ENCODE measurements at places on chromosomes 16 and 17.

GRCh38 chr16:57620335-57621231, 7.8 kb upstream of the ADGRG1 start:
- no peaks in the 10 kb centered on the region for H3K36me3 ChIP-seq
- H3K4me1 ChIP-seq, result no peaks in the 10 kb centered on the region
- H3K27me3 ChIP-seq, result no peaks in the 10 kb centered on the region

GRCh38 chr16:23840310-23840709, 4.5 kb downstream of the PRKCB start:
- H3K36me3 ChIP-seq, result no peaks in the 10 kb centered on the region
- H3K4me1 ChIP-seq, result no peaks in the 10 kb centered on the region
- no peak for DNase-seq
- no peak overlapping the region for H3K27ac ChIP-seq
- H3K4me3 ChIP-seq, result no peak overlapping the region

DNA sequence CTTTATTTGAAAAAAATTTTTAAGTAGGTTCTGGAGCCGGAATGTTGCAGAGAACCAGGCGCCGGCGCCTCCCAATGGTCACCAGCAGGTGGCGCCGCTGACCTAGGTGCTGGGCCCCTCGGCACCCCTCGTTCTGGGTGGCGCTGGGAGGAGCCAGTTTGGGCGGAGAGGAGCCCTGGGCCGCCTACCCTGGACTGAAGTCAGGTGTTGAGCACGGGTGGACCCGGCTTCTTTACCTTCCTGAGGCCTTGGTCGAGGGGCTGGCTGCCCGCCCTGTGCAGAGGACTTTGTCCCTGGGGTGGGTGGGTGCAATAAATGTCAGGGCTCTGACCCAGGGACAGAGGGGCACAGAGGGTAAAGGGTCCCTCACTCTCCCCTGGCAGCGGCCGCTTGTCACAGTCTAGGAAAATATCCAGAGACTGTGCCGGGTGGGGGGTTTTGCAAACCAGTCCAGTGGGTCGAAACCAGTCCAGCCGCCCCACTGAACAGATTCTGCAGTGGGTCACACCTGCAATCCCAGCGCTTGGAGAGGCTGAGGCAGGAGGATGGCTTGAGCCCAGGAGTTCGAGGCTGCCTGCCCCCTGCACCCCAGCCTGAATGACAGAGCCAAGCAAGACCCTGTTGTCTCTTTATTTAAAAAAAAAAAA, 30.1 kb upstream of the TNFRSF13B start:
- H3K27me3 ChIP-seq, result no peaks in the 10 kb centered on the region
- peak; percentile 38 for DNase-seq
- peaks cover 34% of the 10 kb centered on the region for H3K4me1 ChIP-seq
- no peak overlapping the region for H3K27ac ChIP-seq
- H3K4me3 ChIP-seq, result peak overlapping the region; percentile 24
- no peaks in the 10 kb centered on the region for H3K36me3 ChIP-seq

DNA sequence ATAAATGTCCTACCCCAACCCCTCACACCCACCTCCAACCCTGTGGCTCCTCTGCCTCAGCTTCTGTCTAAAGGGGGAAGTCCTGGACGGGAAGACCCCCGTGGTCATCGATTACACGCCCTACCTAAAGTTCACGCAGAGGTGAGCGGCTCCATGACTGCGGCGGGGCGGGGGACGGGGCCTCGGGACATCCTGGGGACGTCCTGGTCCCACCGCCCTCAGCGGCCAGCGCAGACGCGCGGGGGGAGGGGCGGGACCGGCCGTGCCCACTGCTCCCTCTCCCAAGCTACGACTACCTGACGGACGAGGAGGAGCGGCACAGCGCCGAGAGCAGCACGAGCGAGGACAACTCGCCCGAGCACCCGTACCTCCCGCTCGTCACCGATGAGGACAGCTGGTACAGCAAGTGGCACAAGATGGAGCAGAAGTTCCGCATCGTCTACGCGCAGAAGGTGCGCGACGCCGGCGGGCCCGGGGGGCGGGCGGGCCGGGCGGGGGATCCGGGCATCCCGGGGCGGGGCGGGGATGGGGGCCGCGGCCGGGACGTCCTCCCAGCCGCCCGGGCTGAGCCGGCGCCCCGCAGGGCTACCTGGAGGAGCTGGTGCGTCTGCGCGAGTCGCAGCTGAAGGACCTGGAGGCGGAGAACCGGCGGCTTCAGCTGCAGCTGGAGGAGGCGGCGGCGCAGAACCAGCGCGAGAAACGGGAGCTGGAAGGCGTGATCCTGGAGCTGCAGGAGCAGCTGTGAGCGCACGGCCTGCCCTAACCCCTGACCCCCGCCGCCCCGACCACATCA, 6.7 kb downstream of the RUNDC3A start:
- peaks cover 19% of the 10 kb centered on the region for H3K27me3 ChIP-seq
- H3K36me3 ChIP-seq, result peaks cover 8% of the 10 kb centered on the region
- peak overlapping the region; percentile 59 for H3K4me3 ChIP-seq
- no peak overlapping the region for H3K27ac ChIP-seq
- no peak for DNase-seq

DNA sequence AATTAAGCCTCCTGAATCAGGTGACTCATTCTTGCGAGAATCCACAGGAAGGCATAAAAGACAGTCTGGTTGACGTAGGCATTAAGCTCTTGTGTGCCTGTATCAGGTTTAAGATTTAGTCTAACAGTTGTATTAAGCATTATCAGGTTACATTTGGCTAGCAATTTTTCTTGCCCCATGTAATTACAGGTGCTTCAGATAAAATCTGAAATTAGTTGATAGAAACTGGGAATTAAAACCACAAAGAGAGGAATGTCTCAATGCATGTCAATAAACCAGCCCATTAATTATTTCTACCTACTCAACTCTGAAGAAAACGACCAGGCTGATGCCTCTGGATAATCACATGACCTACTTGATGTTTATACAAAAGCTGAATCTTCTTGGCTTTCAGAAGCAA, 217.2 kb downstream of the CA10 start:
- H3K4me3 ChIP-seq, result no peak overlapping the region
- H3K4me1 ChIP-seq, result no peaks in the 10 kb centered on the region
- no peaks in the 10 kb centered on the region for H3K36me3 ChIP-seq

DNA sequence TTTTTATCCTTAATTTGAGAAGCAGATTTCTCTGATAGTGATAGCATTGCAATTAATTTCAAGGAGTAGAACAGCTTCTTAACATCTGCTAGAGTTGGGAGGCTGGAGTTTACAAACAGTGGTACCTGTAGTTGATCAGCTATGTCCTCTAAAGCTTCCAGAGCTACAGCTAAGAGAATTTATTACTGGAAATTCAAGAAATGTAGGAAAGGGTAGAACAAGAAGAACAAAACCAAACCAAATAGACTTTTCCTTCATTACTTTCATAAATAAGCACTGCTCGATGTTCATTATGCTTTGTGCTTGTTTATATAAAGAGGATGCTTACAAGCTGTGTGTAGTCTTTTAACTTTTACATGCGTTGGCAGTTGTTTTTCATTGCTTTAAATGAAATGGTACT, 333.6 kb upstream of the TBX2 start:
- peaks cover 9% of the 10 kb centered on the region for H3K4me1 ChIP-seq
- no peaks in the 10 kb centered on the region for H3K27me3 ChIP-seq
- no peak overlapping the region for H3K27ac ChIP-seq
- no peak overlapping the region for H3K4me3 ChIP-seq

DNA sequence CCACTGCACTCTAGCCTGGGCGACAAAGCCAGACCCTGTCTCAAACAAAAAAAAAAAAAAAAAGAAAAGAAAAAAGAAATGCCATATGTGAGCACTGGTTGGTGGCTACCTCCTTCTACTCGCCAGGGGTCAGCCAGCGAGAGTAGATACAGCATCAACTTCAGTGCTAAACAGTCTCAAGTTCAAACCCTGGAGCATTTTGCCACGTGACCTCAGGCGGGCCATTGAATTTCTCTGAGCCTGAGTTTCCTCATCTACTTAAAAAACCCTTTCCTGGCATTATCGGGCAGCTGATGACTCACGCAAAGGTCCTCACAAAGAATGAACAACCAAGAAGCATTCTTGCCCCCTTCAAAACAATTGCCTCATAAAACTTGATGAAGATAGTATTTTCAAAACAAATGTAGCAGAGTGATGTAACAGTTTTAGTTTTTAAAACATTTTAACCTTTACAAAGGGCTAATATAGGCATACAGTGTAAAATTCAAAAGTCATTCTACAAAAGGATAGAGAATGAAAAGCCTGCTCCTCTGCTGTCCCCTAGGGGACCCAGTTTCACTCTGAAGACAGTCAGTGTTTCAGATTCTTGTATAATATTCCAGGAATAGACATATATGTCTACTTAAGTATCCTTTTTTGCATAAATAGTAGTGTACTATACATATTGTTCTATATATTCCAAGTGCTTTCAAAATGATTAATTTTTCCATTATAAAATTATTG, 28.4 kb downstream of the DNAH2 start:
- H3K27me3 ChIP-seq, result no peaks in the 10 kb centered on the region
- no peaks in the 10 kb centered on the region for H3K36me3 ChIP-seq
- H3K4me1 ChIP-seq, result no peaks in the 10 kb centered on the region
- no peak overlapping the region for H3K27ac ChIP-seq
- DNase-seq, result no peak
- H3K4me3 ChIP-seq, result no peak overlapping the region

GRCh38 chr16:16972831-16973230, 497.9 kb downstream of the XYLT1 start:
- no peaks in the 10 kb centered on the region for H3K27me3 ChIP-seq
- H3K36me3 ChIP-seq, result no peaks in the 10 kb centered on the region
- no peak overlapping the region for H3K4me3 ChIP-seq
- no peak overlapping the region for H3K27ac ChIP-seq
- no peaks in the 10 kb centered on the region for H3K4me1 ChIP-seq

GRCh38 chr16:8949536-8950418, 13.9 kb downstream of the USP7 start:
- DNase-seq, result no peak
- no peaks in the 10 kb centered on the region for H3K36me3 ChIP-seq
- H3K4me3 ChIP-seq, result no peak overlapping the region
- no peaks in the 10 kb centered on the region for H3K27me3 ChIP-seq

DNA sequence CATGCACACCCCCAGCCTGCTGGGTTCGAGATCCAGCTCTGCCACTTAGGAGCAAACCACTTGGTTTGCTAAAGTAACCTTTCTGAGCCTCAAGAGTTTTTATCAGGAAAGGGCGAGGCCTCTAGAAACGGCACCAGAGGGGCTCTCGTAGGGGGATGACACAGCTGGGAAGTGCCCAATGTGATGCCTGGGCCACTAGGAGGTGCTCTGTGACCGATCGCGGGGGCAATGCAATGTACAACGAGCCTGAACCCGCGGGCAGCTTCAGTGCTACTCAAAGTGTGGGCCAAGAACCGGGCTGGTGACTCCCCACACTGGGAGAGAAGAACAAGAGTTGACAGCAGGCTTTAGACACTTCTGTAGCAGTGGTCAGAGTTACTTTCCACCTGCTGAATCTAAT, 9.4 kb downstream of the C16orf89 start:
- no peaks in the 10 kb centered on the region for H3K27me3 ChIP-seq
- no peak overlapping the region for H3K27ac ChIP-seq
- no peaks in the 10 kb centered on the region for H3K4me1 ChIP-seq
- H3K4me3 ChIP-seq, result no peak overlapping the region
- H3K36me3 ChIP-seq, result no peaks in the 10 kb centered on the region

DNA sequence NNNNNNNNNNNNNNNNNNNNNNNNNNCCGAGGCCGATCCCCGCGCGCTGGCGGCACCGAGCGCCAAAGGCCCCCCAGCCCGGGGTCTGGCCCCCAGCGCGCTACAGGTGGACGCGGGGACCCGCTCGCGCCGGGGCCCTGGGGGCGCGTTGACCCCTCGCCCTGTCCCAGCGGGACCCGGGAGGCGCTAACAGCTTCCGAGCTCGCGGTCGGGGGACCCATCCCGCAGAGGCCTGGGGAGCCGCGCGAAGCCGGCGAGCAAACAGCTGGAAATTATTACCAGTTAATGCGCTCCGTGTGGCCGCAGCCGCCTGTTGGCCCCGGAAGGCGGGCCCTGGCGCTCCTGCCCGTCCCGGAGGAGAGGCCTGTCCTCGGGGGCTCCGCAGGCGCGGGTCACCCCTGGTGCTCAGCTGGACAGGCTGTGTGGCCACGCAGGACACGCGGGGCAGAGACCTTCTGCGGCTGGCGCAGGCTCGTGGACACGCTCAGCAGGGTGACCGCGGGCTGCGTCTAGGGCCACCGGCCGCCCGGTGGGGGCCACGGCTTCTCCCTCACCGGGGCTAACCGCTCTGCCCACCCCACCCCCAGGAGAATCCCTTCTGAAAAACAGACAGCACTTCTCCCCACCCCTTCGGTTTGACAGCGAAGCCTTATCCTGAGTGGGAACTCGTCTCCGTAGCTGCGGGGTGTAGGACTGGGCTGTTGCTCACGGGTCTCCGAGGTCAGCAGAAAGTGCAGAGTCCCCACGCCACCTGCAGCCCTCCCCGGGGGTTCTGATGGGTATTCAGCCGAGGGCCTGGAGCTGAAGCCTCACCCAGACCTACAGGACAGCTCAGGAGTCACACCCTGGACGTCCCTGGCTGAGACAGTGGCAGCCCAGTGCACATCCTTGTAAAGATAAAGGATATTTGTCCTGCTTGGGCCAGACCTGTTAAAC, 138.7 kb upstream of the RPH3AL start:
- no peaks in the 10 kb centered on the region for H3K36me3 ChIP-seq
- H3K4me1 ChIP-seq, result peaks cover 26% of the 10 kb centered on the region
- no peak overlapping the region for H3K27ac ChIP-seq
- peak overlapping the region; percentile 74 for H3K4me3 ChIP-seq
- DNase-seq, result no peak

DNA sequence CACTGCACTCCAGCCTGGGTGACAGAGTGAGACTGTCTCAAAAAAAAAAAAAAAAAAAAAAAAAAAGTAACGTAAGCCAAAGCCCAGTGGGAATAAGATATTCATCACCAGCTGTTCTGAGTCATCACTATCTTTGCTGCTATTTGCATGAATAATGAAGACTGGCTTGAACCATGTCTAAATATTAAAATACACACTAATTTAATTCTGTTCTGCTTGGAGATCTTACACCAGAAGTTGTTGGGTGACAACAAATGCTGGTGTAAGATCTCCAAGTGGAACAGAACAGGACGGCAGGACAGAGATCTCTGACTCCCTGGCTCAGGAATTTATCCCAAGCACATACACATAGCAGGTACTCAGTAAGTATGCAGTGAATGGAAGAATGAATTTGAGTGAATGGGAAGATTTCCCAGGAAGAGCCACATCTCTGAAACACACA, 19.6 kb downstream of the DNAH17 start:
- no peak overlapping the region for H3K27ac ChIP-seq
- no peaks in the 10 kb centered on the region for H3K36me3 ChIP-seq
- no peak overlapping the region for H3K4me3 ChIP-seq
